ENCODE measurements at places on chromosomes 7 and 10.
A peak's percentile ranks its signal among the peaks of the same experiment; 100 is the strongest.

DNA sequence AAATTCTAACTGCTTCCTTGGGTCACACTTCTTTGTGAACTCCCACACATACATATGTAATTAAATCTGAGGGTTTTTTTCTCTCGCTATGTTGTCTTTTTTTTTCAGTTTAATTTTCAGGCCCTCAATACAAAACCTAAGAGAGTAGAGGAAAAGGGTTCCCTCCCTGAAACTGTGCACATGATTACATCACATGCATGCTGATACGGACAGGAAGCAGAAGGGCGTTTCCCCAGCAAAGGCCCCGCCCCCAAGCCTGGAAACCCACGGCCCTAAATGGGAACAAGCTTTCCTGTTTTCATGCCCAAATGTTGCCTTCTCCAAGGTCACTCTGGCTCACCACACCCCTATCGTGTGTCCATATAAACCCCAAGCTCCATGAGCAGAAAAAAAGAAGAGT, 115.4 kb downstream of the TEX36 start:
- no peak for DNase-seq

GRCh38 chr10:50650481-50650880, 26.7 kb upstream of the SGMS1 start:
- DNase-seq: no peak

GRCh38 chr7:137986252-137987017, 15.5 kb downstream of the CREB3L2 start:
- DNase-seq: no peak

- DNase-seq: no peak
Observed at GRCh38 chr7:113331155-113331898, 213.0 kb upstream of the SMIM30 start.

- DNase-seq: no peak
Observed at GRCh38 chr10:47409171-47409865, 25.2 kb upstream of the ZNF488 start.

DNA sequence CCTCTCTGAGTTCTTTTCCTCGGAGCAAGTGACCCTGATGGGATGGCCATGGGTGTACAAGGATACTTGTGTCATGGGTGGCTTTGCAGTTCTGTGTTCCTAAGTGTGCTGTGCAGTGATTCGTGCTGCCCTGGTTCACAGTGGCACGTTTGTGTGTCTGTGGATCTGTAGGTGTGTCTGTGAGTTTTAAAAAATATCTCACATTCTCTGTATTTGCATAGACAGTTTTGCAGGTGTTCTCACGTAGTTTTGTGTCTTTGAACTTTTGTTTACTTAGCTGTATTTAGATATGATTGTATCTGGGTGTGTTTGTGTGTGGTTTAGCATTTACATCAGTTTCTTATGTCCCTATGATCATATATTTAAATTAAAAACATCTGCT, 3.7 kb downstream of the ZNF775 start:
- no peak for DNase-seq

GRCh38 chr10:23314835-23315239, 29.8 kb downstream of the C10orf67 start:
- peak; percentile 29 for DNase-seq

DNA sequence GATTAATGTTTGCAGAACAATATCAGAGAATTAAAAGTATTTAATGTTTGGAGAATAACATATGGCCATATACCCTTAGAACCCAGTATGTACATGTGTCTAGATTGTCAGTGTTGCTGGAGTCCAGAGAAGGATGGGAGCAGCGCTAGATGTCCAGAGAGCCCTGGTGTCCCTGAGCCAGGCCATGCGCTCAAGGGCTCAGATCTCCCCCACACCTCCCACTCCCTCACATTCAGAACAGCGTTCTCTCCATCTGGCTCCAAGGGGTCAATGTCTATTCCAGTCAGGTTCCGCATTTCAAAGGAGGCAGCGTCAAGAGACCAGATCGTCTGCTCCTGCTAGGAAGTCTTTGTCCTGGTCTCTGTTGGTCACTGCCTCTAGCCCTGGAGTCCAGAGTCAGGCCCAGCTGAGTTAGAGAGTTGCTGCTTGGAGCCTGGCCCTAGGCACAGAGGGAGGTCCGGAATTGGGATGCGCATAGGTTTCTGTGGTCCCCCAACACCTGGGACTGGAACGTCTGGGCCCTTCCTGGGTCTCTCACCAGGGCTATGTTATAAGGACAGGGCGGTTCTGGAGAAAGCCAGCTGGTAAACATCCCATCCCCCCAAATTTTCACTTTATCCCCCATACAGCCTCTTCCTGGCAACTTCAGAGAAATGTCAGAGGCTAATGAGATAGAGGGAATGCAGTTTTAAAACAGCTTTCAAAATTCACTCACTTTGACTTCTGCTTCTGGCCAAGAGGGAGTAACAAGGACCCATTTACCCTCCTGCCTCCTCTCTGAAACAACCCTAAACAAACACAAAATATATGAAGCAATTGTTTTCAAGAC, 6.5 kb upstream of the WDR86 start:
- DNase-seq: no peak

GRCh38 chr7:92567460-92567859, 22.7 kb downstream of the FAM133B start:
- DNase-seq: no peak

DNA sequence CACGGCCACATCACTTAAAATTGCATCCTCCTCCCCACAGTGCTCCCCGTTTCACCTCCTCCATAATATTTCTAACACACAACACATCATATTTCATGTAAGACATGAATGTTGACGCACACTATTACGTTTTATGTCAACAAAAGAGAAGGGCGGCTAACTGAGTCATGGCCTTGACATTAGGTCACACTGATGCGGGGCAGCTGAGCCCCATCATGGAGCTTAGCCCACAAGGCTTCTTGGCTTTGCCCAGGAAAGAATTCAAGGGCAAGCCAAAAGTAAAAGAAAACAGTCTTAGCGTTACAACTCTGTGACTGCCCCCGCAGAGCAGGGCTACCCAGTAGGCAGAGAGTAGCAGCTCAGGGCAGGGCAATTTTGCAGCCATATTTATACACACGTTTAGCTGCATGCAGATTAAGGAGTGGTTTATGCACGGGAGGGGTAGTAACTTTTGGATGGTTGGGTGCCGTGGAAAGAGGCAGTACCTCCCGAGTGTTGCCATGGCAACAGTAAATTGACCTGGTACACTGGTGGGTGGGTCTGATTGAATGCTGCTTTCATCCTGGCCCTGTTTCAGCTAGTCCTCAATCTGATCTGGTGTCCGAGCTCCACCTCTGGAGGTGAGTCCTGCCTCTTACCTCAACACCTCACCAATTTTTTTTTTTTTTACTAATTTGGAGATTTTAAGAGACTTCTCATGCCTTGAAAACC, 156.2 kb upstream of the FRMD4A start:
- DNase-seq: no peak

GRCh38 chr10:28679581-28680357, 2.4 kb downstream of the BAMBI start:
- no peak for DNase-seq
